ENCODE measurements at places on chromosomes 1 and 21.

DNA sequence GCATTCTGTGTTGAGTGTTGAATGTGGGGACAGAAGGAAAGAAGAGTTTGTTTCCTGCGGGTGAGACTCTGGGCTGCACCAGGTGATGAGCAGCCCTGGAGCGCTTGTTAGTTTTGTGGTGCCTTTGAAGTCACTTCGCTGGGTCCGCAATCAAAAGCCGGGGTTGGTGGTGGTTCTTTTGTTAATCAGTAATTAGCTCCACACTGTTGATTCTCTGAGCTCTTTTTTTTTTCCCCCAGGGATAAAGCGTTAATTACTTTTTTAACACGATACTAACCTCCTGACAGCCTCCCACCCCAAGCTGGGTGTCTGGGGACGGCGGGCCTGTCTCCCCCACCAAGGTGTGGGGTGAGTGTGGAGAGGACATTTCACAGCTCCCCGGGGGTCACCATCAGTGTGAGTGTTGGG, 56.6 kb downstream of the AGPAT3 start:
- no peak for DNase-seq

DNA sequence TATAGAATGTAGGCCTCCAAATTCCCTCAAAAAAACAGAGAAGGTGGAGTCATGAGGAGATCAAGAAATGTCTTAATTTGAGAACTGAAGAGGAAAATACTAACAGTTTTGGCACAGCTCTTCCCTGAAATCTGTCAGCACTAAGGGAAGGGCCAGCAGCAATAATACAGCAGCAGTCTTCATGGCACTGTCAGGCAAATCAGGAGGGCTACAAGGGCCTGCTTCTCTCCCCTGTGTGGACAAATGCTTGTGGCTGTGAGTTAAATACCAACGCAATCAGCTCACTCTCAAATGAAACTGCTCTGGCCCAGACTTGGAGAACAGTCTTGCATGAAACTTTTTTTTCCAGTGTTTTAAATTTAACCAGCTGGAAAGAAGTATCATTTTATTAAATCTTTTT, 20.5 kb upstream of the CNN3 start:
- DNase-seq: no peak

DNA sequence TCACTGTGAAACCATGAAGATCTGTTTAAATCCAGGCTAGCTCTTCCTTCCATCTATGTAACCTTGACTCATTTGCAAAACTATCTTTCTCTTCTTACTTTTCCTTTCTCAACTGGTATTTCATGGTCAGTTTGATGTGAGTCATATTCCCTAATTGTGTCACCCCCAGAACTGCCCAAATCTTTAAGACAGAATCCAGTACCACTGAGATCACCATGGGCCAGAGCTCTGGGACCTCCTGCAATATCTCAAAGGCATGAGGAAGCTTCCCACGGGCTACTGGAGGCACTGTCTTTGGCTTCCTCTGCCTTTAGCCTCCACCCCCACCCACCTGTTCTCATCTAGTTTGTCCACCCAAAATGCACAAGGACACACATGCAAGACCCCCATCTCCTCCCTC, 274.4 kb upstream of the FMN2 start:
- no peak for DNase-seq

GRCh38 chr1:173255214-173255813, 48.2 kb upstream of the TNFSF4 start:
- no peak for DNase-seq

- peak; percentile 14 for DNase-seq
These were observed 1.3 kb downstream of the CELSR2 start for GRCh38 chr1:109250454-109251276.

DNA sequence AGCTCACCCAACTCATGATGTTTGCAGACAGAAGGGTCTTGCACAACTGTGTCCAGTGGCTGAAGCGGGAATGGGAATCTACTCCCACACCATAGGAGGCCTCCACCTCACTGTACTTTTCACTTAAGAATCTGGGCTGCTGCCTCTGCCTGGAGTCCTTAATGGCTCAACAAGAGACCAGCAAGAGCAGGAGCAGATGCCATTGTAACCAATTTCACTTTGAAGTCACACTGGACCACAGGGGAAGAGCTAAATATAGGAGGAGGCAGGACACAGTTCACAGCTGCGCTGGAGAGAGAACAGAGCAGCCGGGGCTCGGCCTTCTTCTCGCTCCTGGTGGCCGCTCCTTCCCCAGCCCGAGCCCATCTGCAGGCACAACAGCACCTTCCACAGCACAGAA, 120.4 kb downstream of the SIPA1L2 start:
- DNase-seq: no peak

DNA sequence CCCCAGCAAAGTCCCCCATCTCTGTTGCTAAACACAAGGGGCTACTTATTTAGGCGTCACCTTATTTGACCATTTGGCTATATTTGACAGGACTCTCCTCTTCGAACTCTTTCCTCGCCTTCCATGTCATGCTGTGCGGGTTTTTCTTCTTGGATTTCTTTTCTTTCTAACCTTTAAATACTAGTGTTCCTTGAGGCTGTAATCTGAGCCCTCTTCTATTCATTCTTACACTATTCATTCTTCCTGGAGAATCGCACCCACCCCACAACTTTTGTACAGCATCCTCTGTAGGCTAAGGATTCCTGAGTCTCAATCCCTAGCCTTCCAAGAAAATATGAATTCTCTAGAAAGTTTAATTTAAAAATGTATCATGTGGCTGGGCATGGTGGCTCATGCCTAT, 61.7 kb upstream of the C1orf115 start:
- no peak for DNase-seq

GRCh38 chr1:41773144-41773591, 145.6 kb downstream of the HIVEP3 start:
- no peak for DNase-seq

DNA sequence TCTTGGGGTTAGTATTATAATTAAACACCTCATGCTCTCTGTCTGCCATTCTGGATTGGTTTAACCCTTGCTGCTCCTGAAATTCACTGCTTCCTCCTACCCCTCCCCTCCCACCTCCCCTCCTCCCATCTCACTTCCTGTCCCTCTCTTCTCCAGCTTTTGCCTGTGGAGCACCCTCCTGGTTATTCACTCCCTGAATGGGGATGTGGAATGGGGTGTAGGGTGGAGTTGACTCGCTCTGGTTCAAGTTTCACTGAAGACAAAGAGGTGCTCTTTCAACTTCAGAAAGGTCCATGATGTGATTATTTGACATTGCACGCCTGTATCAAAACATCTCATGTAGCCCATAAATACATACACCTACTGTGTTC, 160.5 kb downstream of the PLXNA2 start:
- DNase-seq: no peak

GRCh38 chr21:15549671-15550070, 180.1 kb upstream of the USP25 start:
- DNase-seq: no peak

DNA sequence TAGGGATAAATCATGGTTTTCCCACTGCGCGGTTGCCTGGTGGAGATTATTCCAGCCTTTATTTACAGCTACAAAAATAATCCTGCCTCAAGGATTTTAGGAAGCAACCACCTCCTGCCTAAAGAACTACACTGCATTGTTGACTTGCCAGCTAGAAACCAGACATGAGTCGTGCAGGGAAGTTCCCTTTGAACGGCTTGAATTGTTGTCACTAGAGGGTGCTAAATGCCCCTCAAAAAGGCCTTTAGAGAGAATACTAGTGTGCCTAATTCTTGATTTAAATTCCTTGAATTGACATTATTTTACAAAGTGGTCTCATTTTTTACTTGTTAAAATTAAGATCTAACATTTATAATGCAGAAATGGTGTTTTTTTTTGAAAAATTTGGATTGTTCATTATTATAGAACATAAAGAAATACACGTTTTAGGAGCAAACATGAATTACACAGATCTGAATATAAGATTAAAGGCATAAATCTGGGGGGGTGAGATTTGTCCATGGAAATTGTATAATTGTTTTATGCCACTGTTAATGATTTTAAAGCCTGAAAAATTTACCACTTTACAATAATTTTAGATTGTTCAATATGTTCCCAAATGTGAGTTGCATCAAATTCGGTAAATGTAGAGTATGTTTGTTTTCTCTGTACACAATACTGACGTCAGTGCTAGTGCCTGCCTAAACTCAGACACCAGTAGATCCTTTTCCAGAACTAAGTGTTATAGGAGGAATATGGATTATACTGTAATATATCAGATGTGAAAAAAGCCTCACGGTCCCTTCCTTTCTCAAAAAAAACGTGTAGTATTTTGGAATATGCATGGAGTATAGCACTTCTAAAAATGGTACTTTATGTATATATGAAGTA, 7.6 kb upstream of the ERG start:
- DNase-seq: no peak

GRCh38 chr1:65572701-65573421, 152.4 kb downstream of the LEPR start:
- DNase-seq: no peak

GRCh38 chr1:41380979-41381691, 19.9 kb downstream of the FOXO6 start:
- no peak for DNase-seq

GRCh38 chr1:112110031-112110430, 120.6 kb upstream of the KCND3 start:
- no peak for DNase-seq

DNA sequence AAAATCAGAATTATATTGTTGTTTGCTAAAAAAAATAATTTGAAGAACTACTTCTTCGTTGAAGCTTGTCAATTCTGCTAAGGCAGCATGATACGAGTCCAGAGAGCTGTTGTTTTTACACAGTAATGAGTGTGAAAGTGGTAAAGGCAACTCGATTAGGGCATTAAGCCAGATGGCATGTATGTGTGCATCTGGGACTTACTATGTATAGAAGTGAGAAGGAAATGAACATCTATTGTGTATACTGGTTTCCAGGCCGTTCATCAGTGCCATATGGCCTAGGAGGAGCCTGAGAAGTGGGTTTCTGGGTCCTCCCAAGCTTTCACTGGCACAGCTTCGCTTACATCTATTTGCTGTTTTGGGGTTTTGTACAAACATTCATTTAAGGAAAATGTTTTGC, 5.7 kb downstream of the CTPS1 start:
- no peak for DNase-seq

DNA sequence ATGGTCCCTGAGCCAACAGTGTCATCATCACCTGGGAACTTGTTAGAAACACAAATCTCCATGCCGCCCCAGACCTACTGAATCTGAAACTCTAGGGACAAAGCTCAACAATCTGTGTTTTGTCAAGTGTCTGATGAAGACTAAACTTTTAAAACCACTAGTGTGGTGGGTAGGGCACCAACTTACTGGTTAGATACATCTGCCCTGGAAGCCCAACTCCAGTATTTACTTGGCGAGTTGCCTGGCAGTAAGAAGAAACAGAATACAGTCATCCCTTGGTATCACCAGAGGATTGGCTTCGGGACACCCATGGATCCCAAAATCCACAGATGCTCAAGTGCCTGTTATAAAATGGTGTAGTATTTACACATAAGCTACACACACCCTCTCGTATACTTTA, 367.9 kb upstream of the DUSP10 start:
- no peak for DNase-seq

GRCh38 chr21:28543975-28544374, 448.7 kb downstream of the LTN1 start:
- DNase-seq: no peak

DNA sequence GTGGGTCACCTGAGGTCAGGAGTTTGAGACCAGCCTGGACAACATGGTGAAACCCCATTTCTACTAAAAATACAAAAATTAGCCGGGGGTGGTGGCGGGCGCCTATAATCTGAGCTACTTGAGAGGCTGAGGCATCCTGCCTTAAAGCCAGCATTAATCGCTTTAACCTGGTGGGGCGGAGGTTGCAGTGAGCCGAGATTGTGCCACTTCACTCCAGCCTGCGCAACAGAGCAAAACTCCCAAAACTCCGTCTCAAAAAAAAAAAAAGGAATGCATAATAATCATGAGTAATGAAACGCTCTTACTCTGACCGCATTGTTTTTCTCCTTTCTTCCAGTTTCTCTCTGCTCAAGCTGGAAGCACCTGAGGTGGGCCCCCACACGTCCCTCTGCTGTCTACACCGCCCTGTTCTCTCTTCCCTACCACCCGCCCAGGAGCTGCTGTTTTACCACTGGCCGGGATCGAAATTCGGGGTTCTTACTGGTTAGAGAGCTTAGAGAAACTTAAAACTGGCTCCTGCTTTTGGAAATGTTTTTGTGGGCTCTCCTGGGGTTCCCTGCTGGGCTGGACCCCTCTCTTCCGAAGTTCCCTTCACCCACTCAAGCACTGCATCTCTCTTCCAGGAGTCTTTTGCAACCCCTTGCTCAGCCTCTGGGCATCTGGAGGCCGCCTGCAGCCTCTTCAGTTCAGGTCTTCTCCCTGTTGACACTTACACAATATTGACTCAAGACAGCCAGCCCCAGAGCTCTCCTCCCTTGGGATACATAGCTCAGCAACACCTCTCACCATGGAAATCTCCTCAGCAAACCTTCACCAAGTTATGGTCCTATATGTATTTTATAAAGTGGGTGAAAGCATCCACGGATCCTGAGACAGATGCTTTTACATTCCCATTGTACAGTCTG, 62.5 kb downstream of the FAM163A start:
- DNase-seq: no peak

DNA sequence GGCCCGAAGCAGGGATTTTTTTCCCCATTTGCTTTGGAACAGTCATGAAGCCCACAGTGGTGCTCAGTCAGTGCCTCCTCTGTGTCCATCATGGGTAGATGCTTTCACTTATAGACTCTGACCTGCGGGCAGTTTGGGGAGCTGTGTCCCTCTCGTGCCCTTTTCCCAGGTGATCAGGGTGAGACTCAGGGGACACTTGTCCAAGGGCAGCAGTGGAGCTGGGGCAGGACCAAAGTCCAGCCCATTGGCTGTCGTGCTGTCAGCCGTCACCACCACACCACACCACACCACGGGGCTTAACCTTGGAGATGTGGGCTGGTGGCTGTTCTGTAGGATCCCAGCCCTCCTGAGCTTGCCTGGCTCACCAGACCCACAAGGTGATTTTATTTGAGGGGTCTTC, 34.9 kb downstream of the SIM2 start:
- no peak for DNase-seq

- no peak for DNase-seq
These were observed 134.8 kb downstream of the PIGK start for GRCh38 chr1:77084457-77084856.

- DNase-seq: no peak
These were observed 30.6 kb downstream of the ATP1A1 start for GRCh38 chr1:116403496-116404136.

DNA sequence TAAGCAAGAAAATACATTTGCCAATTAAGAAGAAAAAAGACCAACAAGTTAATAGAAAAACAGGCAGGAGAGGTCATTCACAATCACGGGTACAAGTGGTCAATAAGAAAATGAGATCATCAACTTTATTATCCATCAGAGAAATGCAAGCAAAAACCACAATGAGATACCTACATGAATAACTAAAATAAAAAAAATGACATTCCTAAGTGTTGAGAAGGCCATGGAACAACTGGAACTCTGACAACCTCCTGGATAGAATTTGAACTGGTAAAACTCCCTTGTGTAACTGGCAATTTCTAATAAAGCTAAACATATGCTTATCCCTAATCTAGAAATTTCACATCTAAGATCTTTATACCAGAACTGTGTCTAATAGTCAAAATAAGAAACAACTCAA, 135.4 kb upstream of the BACE2 start:
- no peak for DNase-seq

All from GM12892 (cell line).